Sciatic nerve (tissue), 2 donors: ENCODE measurements at places on chromosomes 3 and 15.

- DNase-seq: no peak
Measured at GRCh38 chr15:43748376-43748775, 2.1 kb downstream of the PDIA3 start.

GRCh38 chr3:149291178-149291577 lies 42.3 kb downstream of the TM4SF18 start:
- DNase-seq: no peak

- no peak for DNase-seq
Measured at GRCh38 chr3:49664300-49664699, 9.9 kb upstream of the APEH start.

GRCh38 chr3:10495003-10495402 lies 10.4 kb downstream of the ATP2B2 start:
- DNase-seq: no peak
